NCI-H1436 (cell line): ENCODE measurements at places on chromosomes 5 and 9.

- no peak for DNase-seq
Observed at GRCh38 chr5:131463656-131464055, 171.4 kb downstream of the RAPGEF6 start.

- no peak for DNase-seq
Observed at GRCh38 chr5:142254431-142254830, 70.4 kb downstream of the SPRY4 start.

DNA sequence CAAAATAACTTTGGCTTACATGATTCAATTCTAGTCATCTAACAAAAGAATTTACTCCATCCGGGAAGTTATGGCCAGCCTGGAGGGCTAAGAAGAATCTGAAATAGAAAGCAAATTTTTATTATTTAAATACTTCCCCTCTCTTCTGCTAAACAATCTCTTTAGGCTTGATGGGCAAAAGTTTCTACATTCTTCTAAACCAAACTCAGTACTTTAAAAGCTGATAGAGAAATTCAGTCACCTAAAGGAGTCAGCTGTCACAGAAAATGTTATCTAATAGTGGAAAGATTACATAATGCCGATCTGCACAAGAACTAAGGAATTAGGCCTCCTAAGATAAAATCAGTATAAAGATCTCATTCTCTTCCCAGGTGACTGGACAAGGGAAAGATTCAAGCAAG, 32.4 kb downstream of the GNAQ start:
- no peak for DNase-seq

- no peak for DNase-seq
Observed at GRCh38 chr9:87818308-87818707, 64.4 kb upstream of the SPATA31E1 start.

GRCh38 chr9:6188906-6189305, 26.7 kb upstream of the IL33 start:
- DNase-seq, result no peak

DNA sequence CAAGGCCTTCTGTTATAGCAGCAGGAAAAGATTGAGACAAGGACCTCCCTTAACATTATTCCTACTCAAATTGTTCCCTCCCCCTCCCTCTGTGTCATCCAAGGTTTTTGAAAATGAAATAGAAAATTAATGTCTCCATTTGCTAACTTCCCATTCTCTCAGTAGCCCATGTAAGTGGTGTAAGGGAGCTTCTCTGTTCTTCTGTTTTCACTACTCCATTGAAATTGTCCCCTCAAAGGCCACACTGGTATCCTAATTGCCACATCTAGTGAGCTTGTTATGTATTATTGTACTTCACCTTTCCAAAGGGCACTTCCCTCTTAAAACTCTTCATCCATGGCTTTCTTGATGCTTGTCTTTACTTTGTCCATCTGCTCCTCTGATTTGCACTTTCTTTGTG, 131.2 kb upstream of the PIK3R1 start:
- no peak for DNase-seq

DNA sequence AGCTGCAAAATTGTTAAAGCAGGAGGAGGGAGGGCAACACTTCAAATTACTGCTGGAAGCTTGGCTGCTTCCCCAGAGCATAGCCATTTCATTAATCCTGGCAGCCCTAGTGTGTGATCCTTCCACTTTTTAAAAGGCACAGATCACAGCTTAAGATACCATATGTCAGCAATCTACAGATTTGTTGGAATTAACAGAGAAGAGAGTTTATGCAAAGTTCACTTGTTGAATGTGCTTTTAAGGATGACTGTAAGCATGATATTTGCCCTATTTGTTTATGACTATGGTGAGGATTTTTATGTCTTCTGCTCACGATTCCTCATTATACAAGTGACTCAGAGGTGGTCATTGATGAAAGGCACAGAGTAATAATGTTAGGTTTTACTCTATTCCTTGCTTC, 156.0 kb upstream of the CDKN2B start:
- no peak for DNase-seq

DNA sequence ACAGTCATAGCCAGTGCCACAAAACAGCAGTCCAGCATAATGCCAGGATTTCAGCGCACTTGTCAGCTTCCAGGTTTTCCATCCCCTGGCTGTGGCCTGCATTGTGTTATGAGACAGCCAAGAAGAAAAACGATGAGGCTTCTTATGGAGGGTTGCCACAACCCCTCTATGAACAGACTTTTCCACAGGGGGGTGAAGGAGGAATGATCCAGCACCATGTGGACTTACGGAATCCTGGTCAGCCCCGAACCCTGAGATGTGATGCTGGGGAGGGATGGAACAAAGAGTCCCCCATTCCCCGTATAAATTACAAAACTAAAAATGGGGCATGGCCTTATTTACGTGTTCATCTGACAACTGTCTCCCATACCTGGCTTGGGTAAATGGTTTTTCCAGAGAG, 32.6 kb downstream of the FAXDC2 start:
- DNase-seq, result no peak

DNA sequence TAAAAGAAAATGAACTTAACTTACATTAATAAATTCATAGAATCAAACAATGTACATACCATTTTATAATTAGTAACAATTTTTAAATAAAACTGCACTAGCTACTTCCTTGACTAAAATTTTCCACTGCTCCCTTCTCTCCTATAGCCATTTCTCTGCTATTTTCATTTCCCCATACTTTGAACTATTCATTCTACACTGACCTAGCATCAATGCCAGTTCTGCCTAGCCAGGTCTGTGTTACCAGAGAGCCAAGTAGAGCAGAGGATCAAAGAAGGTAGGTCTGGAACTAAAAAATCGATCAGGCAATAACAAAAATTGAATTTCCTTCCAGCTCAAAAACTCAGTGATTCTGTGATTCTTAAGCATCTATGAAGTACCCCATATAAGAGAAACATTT, 84.5 kb downstream of the ERMP1 start:
- no peak for DNase-seq

GRCh38 chr5:36703245-36703860, 96.9 kb downstream of the SLC1A3 start:
- DNase-seq, result no peak

- DNase-seq, result no peak
Observed at GRCh38 chr5:142542906-142543305, 143.0 kb downstream of the FGF1 start.

DNA sequence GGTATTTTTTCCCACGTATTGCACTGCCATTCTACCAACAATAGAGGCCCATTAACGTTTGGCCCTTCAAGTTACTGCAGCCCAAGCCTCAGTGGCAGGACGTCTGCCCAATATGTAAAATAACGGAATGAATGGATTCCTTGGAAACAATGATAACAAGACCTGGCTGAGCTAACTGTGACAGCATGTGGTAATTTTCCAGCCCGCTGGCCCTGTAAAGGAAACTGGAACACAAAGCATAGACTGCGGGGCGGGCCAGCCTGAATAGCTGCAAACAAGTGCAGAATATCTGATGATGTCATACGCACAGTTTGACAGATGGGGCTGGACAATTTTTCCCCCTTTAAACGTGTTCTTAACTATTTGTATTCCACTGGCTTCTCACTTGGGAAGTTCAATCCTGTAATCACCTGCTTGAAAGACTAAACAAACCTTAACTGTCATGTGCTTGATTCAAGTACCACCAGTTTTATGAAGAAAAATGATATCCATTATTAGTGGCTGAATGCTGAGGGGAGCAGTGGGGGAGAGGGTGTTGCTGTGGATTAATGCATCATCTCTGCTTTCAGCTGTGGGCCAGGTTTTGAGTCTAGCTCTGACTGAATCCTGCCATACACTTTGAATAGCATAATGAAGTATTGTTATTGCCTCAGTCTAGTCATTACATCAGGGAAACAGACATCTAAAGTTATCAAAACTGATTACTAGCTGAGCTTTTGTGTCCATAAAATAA, 323.9 kb downstream of the TMEM161B start:
- DNase-seq, result no peak

- no peak for DNase-seq
Observed at GRCh38 chr9:92294297-92294676, 790 bp upstream of the IARS1 start.

- no peak for DNase-seq
Observed at GRCh38 chr9:124694414-124695279, 76.5 kb downstream of the NR6A1 start.

DNA sequence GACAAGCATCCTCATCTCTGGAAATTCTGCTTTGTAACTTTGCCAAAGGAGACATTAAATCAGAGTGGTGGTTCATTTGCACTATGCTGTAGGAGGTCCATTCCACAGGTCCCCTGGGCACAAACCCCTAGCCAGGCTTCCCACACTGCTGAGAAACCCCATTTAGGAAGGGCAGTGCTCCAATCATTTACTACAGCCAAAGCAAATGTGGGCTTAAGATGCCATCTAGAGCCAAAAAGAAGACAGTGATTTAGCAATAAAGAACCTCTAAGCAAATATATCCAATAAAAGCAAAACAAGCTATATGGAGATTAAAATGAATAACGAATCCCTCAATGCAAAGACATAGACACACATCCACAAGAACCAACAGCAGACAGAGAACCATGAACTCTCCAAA, 129.0 kb upstream of the ALDH1B1 start:
- no peak for DNase-seq

DNA sequence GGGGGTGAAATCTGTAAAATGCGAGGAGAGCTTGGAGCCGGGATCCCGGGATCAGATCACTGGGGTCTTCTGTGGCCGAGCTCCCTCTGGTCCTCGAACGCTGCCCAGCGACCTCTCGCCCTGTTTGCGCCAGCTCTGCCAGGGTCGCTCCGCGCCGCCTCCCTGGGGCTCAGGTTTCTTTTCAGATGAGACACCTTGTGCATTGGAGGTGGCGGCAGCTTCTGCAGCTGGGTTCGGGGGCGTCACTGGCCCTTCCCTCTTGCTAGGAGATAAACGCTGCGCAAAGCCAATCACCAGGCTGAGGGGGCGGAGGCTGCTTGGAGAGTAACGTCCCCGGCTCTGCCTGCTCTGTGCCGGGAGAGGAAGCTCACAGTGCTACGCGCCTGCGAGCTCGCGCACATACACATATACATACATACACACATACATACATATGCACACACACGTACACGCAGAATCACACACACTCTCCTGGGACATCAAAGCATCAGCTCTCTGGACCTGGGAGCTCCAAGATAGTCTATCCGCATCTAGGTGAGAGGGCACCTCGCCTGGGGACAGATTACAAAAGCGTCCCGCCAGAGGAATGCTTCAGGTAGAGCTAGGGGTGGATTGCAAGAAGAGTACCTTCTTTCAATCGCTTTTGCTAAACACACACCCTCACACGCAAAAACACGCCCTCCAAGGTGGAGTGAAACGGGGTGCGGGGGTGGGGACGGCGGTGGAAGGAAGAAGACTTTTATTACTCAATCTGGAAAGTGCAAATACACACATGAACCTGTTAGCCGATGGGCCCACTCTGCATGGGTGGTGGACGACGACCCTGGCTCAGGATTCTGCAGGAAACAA, at the start of gene ST8SIA4:
TSS of gene ST8SIA4 (minus strand) at position 244 of the 849 bp plus-strand sequence. CDS start 327 bp downstream, outside the sequence.
- DNase-seq, result peak; percentile 89

GRCh38 chr5:175866377-175866907, 4.9 kb upstream of the CPLX2 start:
- no peak for DNase-seq

- DNase-seq, result peak; percentile 24
Observed at GRCh38 chr9:131405858-131406537, 12.1 kb downstream of the PRRC2B start.

DNA sequence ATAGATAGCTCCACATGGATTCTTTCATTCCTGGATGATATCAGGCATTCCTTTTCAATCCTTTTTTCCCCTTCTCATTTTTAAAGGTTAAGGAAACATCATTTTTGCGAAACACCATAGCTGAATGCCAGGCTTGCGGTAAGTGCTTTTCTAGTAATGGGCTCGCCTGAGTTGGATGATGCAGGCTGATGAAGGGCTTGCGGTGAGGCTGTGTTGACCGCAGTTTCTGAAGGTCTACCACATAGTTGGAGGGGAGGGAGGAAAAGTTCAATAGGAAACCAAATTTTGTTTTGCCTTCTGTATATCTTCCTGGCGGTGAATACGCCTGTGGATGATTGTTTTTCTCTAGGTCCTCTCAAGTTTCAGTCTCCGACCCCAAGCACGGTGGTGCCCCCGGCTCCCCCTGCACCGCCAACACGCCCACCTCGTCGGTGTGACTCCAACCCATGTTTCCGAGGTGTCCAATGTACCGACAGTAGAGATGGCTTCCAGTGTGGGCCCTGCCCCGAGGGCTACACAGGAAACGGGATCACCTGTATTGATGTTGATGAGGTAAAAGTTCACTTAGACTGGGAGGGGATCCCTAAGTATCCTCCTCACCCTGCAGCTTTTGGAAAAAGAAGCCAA, 24.3 kb downstream of the THBS4 start:
- no peak for DNase-seq

GRCh38 chr5:115372146-115372545, 75.7 kb upstream of the CCDC112 start:
- DNase-seq, result no peak

DNA sequence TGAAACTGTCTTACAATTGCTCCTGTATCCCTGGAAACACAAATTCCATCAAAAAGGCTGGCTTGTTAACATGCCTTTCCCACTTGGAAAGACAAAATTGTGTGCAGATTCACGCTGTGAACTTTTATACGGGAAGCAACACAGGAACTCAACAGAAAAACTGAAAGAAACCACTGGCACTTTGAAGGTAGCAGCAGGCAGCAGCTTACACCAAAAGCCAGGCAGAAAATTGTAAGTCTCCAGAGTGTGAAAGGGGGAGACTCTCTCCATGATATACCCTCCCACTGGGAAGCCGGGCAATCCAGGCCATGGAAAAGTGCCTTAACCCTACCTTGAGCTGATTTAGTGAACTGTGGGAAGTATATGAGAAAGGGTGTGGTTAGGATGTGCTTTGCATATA, 943.7 kb downstream of the CDH18 start:
- DNase-seq, result no peak

- no peak for DNase-seq
Observed at GRCh38 chr9:36884721-36885120, 149.3 kb downstream of the PAX5 start.

GRCh38 chr5:142357469-142358090, 32.8 kb upstream of the SPRY4 start:
- no peak for DNase-seq

DNA sequence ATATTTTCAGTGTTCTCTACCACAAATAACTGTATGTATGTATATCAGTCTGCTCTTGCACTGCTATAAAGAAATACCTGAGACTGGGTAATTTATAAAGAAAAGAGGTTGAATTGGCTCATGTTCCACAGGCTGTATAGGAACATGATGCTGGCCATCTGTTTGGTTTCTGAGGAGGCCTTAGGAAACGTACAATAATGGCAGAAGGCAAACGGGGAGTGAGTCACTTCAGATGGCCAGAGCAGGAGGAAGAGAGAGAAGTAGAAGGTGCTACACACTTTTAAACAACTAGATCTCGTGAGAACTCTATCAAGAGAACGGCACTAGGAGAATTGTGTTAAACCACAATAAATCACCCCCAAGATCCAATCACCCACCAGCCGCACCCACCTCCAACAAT, 121.7 kb downstream of the ADAMTS6 start:
- DNase-seq, result no peak

GRCh38 chr5:172029876-172030275, 23.4 kb upstream of the FBXW11 start:
- DNase-seq, result no peak
